ENCODE measurements at places on chromosomes 1 and 21. TPM values are rescaled to one million over a fixed set of nuclear protein-coding genes. Genes with fewer than 3 reads are reported as not detected.

The KCNJ10 gene
- total RNA-seq = 7.6 TPM

The KRTAP10-6 gene
- not detected for total RNA-seq

The MRAP gene
- not detected for total RNA-seq

The DNTTIP2 gene
- 46.9 TPM for total RNA-seq

The TPTE gene
- total RNA-seq = not detected

The ODF2L gene
- 143 TPM for total RNA-seq

The GJC2 gene
- 2.1 TPM for total RNA-seq

The KRTAP7-1 gene
- total RNA-seq = not detected

The CBS gene
- total RNA-seq = 11.1 TPM

The LCE2B gene
- not detected for total RNA-seq

The RNF207 gene
- total RNA-seq = 64.0 TPM

The GBP4 gene
- total RNA-seq = 6.5 TPM

The RNU1-2 gene
- under 0.01 TPM for total RNA-seq

All from camera-type eye (tissue), 1 donor.